Left colon (tissue), 2 donors: ENCODE measurements at places on chromosomes 5 and 9. TPM values are rescaled to one million over a fixed set of nuclear protein-coding genes. Genes with fewer than 3 reads are reported as not detected.

TTLL11 gene
- 5.9 TPM for total RNA-seq

NTNG2 gene
- total RNA-seq, result 1.1 TPM

ECM2 gene
- 2.9 TPM for total RNA-seq

DBH gene
- not detected for total RNA-seq

FBXO38 gene
- 44.0 TPM for total RNA-seq

LPCAT1 gene
- 13.8 TPM for total RNA-seq

LHX3 gene
- total RNA-seq, result not detected

LURAP1L gene
- total RNA-seq, result 29.8 TPM

PITX1 gene
- 12.3 TPM for total RNA-seq

PCDHA11 gene
- 0.08 TPM for total RNA-seq

PIP5K1B gene
- 83.1 TPM for total RNA-seq

BTF3 gene
- 522 TPM for total RNA-seq

OR1J1 gene
- not detected for total RNA-seq

TMEM232 gene
- total RNA-seq, result 3.1 TPM

NOXA1 gene
- 33.3 TPM for total RNA-seq

LCN9 gene
- not detected for total RNA-seq

PCDHB16 gene
- 1.2 TPM for total RNA-seq

SPATA31C1 gene
- total RNA-seq, result not detected

GABRA1 gene
- not detected for total RNA-seq

LRRC19 gene
- 116 TPM for total RNA-seq

BSPRY gene
- 39.9 TPM for total RNA-seq

MTAP gene
- total RNA-seq, result 23.0 TPM
